ENCODE measurements at places on chromosomes 2 and 18.

GRCh38 chr2:204681412-204681811 lies 136.1 kb downstream of the PARD3B start:
- DNase-seq: no peak

DNA sequence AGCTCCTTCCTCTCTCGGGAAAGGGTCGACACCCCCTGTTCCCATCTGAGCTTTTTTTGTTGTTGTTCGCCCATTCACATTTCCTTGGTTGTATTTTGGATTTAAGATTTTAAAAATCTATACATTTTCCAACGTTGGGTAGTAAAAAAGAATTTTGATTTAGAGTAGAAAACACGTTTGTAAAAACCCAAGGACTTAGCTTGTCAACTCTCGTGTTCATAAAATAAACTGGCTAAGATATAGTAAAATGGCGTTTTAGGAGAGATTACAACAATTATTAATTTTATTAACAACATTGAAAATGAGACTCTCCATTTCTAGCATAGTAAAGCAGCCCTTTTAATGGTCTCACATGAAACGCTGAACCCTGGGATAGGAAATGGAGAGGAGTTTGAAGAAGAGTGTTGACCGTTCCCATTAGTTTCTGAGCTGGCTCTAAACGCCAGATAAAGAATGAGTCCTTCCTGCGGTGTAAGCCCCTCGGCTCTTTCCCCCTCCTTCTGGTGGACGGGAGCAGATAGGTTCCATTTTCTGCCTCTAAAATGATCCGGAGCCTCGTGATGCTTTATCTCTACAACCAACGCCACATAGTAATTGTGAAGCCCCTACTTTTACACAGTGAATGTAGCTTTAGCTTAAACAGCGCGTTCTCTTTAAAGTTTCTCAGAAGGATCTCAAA lies 24.0 kb upstream of the ZNF516 start:
- no peak for DNase-seq

DNA sequence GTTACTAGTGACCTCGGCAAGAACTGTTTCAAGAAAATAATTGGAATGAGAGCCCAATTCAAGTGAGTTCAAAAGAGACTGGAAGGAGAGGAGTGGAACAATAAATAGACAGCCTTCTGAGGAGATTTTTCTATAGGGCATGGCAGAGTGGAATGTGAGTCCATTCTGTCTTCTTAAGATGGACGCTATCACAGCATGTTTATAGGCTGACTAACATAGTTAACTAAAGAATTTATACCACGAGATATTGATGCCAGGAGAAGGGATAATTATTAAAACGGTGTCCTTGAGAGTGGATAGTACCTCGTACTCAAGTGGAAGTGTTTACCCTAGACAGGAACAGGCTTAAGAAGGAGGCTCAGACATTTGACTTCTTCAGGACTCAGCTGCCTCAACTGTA lies 143.5 kb upstream of the RBBP8 start:
- no peak for DNase-seq

GRCh38 chr2:240297256-240298116 lies 138.0 kb upstream of the GPC1 start:
- no peak for DNase-seq

DNA sequence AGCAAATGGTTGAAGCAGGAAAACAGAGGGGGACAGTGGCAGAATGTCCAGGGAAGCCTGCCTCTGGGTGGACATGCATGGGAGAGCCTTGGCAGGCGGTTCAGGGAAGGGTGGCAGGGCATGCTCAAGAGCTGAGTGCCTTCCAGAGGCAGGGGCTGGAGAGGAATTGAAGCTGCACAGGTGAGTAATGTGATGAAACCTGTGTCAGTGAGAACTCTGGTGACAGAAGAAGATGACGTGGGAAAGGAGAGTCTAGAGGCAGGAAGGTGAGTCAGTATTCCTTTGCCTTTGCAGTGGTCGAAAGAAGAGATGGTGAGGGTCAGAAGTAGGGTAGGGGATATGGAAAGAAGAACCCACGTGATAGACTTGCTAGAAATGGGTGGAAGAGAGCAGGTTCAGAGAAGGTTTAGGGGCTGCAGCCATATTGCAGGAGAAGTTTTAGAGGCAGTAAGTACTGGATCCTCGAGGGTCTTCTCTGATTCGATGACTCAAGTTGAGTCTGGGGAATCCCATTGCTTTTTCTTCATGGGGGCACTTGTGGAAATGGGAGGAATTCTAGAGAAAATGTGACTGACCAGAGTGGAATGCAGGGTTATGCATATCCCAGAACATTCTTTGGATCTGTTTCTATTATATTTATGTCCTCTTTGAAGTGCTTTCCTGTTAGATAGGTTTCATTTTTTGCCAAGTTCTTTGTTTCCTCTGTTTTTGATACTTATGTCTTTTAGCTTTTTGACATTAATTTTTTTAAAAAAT lies 37.4 kb downstream of the TMEM87B start:
- peak; percentile 87 for DNase-seq

DNA sequence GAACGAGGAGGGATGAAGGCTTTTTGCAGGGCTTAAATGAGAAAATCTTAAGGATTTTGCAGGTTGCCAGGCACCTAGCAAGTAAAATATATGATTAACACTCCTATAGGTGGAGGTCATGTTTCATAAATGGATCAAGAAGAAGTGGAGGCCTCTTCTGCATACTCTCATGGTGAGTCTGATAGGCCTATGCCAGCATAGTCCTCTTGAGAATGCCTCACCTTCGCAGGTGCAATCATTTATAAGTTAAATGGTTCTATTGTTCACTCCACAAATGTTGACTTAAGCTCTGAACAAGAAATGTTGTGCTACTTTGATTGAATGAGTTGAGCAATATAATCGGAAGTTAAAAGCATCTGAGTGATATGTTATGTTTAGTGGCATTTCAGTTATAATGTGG lies 12.1 kb downstream of the LRRTM1 start:
- DNase-seq: no peak

DNA sequence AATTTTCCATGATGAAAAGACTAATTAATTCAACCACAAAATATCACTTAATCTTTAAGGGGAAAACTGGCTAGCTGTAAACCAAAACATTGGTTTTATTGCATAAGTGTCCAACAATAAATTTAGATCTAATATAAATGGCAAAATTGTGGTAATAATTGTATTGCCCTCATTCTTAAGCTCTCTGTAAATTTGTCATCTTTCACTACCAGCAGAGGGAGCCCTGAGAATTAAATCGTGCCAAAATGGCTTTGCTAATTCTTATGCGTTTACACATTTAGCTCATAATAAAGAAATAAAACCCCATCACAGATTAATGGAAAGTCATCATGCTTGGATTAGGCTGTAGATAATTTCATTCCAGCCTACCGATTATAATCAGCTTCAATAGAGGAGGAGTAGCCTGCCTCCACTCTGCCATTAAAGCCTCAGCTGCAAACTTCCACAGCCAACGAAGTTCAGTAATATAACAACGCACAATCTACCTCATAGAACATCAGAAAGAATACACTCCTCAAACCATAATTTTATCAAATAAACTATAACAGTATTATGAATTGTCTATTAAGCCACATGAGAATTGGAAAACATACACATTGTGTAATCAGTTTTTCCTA lies 70.0 kb upstream of the ATP5MC3 start:
- peak; percentile 31 for DNase-seq

DNA sequence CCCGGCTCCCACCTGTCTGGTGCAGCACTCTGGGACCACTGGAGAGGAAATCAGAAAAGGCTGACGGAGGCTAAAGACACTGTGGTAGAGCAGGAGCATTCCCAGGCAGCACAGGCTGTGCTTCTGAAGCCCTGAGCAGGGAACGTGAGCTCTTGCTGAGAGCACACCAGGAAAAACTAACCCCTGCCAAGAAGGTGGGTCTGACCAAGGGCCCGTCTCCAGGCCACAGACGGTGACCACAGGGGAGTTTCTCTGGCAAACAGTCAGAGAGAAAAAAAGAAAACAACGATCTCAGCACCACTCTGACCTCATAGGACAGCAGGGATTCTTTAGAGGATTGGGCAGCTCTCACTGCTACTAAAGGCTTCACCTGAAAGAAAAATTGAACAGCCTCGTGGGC lies 201.4 kb downstream of the AFF3 start:
- DNase-seq: peak; percentile 88

DNA sequence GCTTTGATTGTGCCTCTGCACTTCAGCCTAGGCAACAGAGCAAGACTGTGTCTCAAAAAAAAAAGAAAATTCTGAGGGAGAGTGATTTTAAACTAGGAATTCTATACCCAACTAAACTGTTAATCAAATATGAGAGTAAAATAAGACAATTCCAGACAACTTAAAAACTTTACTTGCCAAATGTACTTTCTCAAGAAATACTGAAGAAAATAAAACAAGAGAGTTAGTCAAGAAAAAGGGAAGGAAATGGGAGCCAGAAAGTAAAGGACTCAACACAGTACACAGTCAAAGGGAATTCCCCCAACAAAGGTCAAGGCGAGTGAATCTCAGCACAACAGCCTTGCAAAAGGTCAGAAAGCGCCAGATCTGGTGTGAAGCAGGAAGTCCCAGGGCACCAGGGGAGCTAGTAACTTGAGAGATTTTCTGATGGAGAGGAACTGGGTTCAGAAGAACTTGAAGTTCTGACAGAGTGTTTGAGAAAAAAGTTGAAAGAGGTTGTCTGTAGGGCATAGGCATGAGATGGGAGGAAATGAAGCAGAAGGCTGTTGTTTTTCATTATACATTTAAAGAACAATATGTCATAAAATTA lies 22.6 kb upstream of the TBC1D8 start:
- DNase-seq: no peak

DNA sequence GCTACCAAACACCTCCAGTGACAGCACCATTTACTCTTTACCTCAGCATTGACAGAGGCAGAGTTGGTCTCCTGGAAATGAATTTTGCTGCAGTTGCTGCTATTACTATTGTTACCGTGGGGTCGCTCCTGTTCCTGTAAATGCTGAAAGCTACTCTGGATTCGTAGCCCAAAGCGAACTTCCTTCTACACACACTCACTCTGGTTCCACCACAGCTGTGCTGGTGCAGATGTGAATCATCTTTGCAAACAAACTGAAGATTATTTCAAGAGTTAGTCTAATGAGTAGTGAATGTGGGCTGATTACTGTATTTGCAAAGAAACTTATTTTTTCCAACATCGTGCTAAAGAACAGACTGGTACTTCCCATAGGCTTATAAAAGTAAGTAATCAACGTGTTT lies 304.0 kb downstream of the LPIN1 start:
- peak; percentile 72 for DNase-seq

DNA sequence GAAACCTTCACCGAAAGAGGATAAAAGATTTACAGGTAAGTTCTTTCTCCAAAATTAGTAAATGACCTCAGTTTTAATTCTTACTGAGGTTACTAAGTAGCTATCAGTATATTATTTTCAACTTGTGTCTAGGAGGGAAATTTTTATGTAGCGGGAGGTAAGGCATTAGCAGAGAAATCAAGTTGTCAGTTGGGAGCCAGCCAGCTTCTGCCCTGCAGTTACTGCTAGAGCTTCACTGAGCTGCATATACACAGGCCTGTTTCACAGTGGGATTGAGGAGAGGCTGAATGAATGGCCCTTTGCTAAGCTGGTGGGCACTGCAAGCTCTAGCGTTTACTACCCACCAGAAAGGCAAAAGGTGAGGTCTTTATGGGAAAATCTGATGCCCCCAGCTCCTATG lies 105.7 kb downstream of the ACAA2 start:
- DNase-seq: no peak

DNA sequence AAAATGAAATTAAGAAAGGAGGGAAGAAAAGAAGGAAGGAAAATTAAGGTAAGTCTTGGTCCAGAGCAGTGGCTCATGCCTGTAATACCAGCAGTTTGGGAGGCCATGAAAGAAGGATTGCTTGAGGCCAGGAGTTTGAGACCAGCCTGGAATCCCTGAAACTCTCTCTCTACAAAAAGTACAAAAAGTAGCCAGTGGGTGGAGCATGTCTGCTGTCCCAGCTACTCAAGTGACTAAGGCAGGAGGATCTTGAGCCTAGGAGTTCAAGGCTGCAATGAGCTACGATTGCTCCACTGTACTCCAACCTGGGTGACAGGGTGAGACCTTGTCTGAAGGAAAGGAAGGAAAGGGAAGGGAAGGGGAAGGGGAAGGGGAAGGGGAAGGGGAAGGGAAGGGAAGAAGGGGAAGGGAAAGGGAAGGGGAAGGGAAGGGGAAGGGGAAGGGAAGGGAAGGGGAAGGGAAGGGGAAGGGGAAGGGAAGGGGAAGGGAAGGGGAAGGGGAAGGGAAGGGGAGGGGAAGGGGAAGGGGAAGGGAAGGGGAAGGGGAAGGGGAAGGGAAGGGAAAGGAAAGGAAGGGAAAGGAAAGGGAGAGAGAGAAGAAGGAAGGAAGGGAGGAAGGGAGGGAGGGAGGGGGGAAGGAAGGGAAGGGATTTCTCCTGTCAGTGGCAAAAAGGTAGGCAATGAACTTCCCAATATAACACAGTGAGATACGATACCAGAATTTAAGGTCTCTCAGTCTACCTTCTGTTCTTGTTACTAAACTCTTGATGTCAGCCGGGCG lies 412.8 kb downstream of the CMPK2 start:
- peak; percentile 30 for DNase-seq

DNA sequence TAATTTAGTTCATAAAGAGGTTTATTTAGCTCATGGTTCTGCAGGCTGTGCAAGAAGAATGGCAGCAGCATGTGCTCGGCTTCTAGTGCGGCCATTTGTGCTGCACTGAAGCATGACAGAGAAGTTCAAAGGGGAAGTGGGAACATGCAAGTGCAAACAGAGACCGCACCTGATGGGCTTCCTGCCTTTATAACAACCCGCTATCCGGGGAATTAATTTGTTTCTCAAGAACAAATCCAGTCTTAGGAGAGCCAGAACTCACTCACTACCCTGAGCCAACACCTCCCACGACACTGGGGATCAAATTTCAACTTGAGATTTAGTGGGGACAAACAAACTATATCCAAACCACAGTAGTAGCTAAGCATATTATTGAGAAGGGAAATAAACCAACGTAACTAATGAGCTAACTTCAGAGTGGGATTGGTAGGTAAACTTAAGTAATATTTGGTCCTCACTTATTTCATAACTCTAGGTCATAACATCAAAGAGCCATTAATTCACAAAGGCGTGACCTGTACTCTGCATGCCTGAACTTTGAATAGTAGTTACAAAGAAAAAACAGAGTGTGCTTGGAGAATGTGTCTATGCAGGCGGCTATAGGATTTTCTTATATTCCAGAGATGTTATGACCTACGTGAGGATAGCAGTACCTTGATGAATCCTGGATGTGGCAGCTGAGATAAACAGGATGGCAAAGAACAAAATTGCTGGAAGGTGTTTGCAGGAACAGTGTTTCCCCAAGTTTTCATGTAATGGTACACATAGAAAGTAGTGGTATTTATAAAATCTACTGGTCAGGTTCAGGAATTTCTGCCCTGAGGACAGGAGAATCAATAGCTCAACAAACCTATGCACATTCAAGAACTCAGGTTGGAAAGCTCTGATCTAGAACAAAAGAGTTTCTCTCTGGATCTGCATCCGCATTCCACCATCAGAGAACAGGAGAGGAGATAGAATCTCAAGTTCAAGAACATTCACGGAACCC lies 845.9 kb upstream of the ID2 start:
- no peak for DNase-seq

- DNase-seq: no peak
Observed at GRCh38 chr2:72576459-72576858, 249.4 kb downstream of the EXOC6B start.

DNA sequence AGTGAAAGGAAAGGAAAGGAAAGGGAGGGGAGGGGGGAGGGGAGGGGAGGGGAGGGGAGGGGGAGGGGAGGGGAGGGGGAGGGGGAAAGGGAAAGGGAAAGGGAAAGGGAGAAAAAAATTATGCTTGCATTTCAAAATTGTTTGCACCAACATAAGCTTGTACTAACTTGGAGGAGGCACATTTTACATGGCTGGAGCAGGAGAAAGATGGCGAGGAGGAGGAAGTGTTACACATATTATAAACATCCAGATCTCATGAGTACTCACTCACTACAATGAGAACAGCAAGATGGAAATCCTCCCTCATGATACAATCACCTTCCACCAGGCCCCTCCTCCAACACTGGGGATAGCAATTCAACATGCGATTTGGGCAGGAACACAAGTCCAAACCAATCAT lies 660.2 kb upstream of the CDH2 start:
- no peak for DNase-seq

Data from fibroblast of upper back skin (primary cell).